H7 (cell line): ENCODE measurements at places on chromosomes 3 and 15. TPM values are rescaled to one million over a fixed set of nuclear protein-coding genes. Genes with fewer than 3 reads are reported as not detected.

DNA sequence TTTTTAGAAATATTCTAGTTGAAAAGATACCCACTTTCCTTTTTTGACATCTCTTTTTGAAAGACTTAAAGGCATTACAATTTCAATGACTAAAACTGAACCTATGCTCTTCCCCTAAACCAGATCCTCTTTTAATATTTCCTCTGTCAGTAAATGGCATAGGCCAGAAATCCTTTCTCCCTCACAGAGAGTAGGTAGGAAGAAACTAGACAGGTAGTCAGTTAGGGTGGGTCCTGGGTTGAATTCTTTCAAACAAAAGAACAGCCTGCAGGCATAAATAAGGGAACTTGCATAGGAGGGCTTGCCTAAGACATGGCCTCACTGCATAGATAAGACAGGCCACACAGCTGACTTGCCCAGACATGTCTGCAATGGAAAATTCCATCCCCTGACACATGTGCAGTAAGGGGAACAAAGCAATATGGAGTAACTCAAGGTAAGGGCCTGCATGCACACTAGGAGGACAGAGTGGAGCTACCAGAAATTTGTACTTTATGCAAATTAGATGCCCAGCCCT lies 23.1 kb downstream of the PLSCR5 start:
- DNase-seq: no peak

Gene ISG20
- 0.14 and 3.4 TPM in 2 replicates for total RNA-seq

DNA sequence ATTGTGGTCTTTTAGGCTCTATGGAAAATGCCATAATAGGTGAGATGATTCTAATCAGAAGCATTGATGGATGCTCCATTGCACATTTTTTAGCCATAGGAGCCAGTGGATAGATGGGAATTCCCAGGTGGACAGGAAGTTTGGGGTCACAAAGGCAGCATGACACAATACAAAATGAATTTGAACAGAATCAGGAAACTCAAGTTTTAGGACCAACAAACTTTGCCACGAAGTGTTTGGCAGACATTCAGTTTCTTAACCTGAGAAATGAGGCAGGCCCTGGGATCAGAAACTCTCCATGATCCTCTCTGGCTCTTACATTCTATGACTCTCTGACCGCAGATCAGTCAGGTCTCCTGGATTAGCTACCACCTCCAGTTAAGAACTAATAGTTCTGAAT lies 275.4 kb downstream of the TIGIT start:
- no peak for DNase-seq

DNA sequence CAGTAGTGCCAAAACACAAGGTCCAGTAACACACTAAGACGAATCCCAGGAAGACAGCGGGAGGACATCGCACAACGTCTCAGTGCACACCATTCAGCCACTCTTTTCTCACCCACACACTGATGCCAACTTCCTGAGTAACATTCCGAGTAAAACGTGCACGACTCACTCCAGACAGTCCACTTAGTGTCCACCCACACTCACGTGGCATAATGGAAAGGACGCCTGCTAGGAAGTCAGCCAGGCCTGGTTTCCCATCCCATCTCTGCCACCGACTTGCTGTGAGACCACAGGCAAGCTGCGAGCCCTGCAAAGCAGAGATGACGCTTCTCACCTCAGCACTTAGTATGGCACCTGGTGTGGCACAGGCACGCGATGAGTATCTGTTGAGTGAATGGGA lies 36.8 kb upstream of the VGLL4 start:
- DNase-seq: no peak

- peak; percentile 20 for DNase-seq
Measured at GRCh38 chr3:100682056-100682853, 27.0 kb upstream of the TFG start.

DNA sequence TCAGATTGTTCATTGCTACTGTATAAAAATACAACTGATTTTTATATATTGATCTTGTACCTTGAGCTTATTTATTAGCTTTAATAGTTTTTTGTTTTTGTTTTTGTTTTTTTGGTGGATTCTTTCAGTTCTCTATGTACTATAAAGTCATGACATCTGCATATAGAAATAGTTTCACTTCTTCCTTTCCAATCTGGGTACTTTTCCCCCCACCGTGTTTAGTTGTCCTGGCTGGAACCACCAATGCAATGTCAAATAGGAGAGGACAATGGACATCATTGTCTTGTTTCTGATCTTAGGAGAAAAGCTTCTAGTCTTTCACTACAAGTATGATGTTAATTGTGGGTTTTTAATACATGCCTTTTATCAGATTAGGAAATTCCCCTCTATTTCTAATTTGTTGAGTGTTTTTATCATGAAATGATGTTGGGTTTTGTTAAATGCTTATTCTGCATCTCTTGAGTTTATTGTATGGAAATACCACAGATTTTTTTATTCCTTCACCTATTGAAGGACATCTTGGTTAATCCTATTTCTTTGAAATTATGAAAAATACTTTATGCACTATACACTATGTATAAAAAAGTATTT lies 2.8 kb upstream of the XCR1 start:
- DNase-seq: no peak

DNA sequence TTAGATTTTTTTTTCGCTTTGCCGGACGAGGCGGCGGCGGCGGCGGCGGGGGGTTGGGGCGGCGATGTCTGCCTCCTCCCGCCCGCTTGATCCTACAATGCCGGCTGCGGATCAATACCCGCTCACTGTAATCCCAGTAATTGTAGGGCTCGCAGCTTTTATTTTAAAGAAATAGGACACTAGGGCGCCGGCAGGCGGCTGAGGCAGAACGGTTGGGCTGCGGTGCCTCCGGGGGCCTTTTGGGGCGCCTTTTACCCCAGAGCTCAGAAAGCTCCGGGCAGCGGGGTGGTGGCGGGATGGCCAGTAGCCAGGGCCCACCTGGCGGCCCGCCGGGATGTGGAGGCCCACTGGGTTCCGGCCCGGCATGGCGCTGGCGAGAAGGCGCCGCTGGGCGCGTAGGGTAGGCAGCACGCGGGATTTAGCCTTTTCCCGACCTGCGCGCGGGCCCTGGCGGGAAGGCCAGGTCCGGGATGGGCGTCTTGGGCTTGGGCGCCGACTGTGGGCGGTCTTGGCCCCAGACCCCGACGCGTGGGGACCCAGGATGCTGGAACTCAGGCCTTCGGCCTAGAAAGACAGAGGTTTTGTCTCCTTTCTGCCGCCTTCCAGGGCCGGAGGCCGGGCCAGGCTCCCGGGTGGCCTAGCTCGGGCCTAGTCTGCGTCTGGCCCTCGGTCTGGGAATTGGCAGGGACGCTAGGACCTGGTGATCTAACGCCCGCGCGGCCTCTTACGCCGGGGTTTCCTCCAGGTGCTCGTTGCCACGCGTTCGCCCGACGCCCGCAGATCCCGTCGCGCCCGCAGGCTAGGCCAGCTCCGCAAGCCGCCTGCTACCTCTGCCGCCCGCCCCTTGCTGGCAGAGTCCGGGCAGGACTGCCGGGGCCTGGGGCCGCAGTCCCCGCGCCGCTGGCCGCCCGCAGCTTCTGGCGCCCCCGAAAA lies 15.5 kb upstream of the ONECUT1 start:
- DNase-seq: peak; percentile 83

DNA sequence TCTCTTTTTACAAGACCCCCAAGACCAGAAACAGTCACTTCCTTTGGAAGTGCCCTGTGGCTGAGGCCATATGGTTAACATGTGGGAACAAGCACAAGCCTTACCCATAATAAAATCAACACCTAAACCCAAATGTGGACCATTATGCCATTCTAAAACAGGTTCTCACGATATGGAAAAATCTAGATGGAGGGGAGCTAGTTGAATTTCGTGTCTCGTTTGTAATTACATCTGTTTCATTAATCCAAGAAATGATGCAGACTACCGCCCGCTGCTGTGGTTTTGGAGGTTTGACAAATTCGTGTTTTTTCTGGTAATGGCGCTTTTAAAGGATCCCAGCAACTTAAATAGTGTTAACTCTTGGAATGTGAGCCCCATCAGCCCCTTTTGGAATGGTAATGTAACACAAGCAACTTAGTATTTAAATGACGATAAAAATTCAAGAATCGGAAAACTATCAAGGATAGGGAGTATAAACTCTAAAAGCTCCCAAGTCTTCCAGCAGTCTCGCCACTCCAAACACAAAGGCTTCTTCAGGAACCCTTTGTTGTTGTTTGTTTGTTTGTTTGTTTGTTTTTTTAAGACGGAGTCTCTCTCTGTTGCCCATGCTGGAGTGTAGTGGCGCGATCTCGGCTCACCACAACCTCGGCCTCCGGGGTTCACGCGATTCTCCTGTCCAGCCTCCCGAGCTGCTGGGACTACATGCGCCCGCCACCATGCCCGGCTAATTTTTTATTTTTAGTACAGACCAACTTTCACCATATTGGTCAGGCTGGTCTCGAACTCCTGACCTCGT lies 1.1 kb downstream of the CNBP start:
- peak; percentile 36 for DNase-seq
